SHP77 treated with DMSO at 0.1 percent for 48 hours (cell line): ENCODE measurements at places on chromosomes 4 and X.
A peak's percentile ranks its signal among the peaks of the same experiment; 100 is the strongest.

DNA sequence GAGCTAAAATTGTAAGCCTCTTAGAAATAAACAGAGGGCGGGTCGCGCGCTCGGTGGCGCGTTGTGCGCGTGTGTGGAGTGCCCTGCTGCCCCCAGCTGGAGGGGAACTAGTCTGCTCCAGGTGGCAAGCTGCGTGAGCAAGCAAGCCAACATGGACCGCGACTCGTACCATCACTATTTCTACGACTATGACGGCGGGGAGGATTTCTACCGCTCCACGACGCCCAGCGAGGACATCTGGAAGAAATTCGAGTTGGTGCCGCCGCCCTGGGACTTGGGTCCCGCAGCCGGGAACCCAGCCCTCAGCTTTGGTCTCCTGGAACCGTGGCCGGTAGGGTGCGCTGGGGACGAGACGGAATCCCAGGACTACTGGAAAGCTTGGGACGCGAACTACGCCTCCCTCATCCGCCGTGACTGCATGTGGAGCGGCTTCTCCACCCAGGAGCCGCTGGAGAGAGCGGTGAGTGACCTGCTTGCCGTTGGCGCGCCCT is 66.1 kb downstream of the DNAAF6 start:
- DNase-seq, result no peak

DNA sequence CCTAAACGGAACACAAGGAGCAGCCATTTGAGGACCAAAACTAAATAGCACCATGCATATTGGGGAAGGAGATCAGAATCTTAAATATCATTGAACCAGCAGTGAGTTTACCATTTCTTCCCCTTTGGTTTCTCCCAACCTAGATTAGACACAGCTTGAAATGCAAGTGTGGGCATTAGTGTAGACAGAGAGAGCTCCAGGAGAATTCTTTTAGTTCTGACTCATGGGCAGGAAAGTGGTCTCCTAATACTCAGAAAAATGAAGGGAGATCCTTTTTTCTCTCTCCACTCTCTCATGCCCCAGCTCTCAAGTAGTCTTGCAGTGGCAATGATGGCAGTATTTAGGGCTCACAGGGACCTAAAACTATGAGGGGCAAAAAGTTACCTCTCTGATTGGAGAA is 567.9 kb downstream of the INPP4B start:
- DNase-seq, result no peak

DNA sequence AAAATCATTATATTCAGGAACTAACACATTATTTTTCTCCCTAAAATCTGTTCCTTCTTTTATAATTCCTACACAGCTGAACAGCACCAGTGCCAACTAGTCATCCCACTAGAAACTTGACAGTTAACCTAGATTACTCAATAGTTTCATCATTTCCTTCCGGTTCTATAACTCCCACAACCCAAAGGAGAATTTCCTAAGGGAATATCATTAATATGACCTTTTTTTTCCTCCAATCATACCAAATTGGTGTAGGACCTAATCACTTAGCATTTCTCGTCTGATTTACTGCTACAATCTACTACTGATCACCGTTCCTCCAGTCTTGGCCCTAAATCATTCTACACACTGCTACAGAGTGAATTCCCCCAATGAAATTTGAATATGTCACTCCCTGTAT is 45.9 kb downstream of the WDFY3 start:
- no peak for DNase-seq

- no peak for DNase-seq
Observed at GRCh38 chr4:168931215-168931650, 78.8 kb downstream of the CBR4 start.

DNA sequence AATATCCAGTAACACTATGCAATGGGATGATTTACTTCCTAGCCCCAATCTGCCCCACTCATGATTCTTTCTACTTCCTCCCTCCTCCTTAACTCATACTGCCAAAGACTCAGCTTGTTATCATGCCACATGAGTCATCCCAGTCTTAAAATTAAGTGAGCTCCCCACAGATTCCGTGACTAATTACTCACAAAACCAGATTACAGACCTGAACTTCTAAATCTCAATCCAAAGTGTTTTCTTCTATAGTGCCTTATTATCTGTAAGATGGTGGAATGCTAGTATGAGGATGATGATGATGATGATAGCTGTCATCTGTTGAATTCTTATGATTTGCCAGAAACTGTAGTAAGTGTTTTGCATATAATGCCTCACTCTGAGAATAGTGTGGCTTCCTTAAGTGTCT is 27.7 kb upstream of the GPC3 start:
- DNase-seq, result no peak

DNA sequence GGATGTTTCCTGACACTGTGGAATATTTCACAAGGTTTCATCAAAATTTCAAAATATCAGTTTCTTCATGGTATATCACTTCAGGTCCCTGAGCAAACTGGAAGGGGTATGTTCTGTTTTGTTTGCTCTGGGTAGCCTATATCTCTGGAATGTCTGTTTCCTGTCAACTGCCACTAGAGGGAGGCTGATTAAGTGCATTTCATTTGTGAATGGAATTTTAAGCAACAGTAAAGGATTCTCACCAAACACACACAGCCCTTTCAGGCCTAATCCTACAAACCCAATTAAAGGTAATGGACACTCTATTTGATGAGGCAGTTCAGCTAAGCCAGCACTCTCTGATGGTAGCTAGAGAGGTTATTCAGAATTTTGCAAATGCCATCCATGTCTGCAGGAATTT is 307.1 kb downstream of the TEX13A start:
- peak; percentile 0 for DNase-seq

DNA sequence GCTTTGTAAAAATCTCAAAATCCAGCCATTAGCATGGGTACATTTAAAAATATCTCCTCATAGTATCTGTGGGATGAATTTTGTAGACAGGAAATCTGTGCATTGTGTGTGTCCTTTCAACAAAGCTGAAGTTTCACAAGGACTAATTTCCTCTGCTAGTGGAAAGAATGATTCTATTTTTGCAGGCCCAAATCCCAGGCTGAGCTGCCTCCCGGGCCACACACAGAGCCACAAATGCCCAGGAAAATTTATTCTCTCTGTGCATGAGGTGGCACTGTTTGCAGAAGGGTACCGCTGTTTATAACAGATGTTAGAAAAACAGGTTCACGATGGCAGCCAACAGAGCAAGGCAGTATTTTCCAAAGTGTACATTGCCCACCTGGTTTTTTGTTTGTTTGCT is 11.0 kb upstream of the VCX3B start:
- no peak for DNase-seq

- DNase-seq, result peak; percentile 35
Observed at GRCh38 chrX:132751063-132751690, 207.3 kb downstream of the HS6ST2 start.

GRCh38 chr4:23034731-23035130 is 342.0 kb downstream of the GBA3 start:
- no peak for DNase-seq
